Upper lobe of right lung (tissue), 1 donor: ENCODE measurements at places on chromosomes 6 and 20. TPM values are rescaled to one million over a fixed set of nuclear protein-coding genes. Genes with fewer than 3 reads are reported as not detected.

GRCh38 chr6:148981515-148981914 is 234.7 kb downstream of the UST start:
- no peak overlapping the region for H3K4me3 ChIP-seq
- DNase-seq, result no peak
- H3K27me3 ChIP-seq, result no peaks in the 10 kb centered on the region
- no peaks in the 10 kb centered on the region for H3K4me1 ChIP-seq
- H3K36me3 ChIP-seq, result no peaks in the 10 kb centered on the region
- H3K27ac ChIP-seq, result no peak overlapping the region

The CDK19 gene
- total RNA-seq, result 26.6 TPM

DNA sequence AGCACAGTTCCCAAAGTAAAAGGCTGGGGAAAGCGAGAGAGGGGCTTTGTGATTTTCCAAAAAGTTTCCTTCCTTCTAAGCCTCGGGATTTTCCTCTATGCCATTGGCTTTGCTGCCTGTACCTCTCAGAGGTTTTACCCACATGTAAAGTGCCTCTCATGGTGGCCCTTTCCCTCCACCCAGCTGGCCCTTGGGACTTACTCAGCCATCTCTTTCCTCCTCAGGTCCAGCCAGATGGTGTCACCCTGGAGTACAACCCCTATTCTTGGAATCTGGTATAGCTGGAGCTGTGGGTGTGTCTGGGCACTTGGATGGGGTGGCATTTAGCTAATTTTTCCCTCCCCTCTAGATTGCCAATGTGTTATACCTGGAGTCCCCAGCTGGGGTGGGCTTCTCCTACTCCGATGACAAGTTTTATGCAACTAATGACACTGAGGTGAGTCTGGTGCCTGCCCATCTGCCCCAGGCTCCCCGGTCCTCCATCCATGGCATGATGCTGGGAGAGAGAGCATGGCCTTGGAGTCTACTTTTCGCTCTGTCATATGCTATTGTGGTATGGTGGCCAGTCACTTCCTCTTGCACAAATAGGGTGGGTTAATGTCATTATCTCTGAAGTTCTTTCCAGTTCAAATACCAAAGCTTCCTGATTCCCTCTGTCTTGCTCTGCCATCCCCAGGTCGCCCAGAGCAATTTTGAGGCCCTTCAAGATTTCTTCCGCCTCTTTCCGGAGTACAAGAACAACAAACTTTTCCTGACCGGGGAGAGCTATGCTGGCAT is 1.1 kb downstream of the CTSA start:
- H3K4me1 ChIP-seq, result peaks cover 8% of the 10 kb centered on the region
- H3K36me3 ChIP-seq, result peaks cover 35% of the 10 kb centered on the region
- H3K27ac ChIP-seq, result no peak overlapping the region
- no peak for DNase-seq
- no peaks in the 10 kb centered on the region for H3K27me3 ChIP-seq

The NT5E gene
- 15.3 TPM for total RNA-seq

DNA sequence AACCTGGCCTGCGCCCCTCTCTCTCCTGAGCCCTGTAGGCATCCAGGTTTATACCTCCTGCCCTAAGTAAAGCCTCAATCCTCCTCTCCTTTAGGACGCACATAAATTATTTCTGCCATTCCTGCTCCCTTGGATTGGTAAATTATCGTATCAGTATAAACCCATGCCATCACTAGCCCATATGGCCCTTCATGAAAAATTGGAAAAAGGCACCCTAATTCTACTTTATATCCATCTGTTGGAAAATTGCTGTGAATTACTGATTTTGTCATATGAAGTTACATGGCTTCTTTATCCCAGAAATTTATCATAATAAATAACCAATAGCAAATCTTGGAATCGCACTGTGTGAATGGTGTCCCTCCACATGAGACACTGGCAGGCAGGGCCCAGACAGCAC is 395.2 kb downstream of the PRKN start:
- no peaks in the 10 kb centered on the region for H3K36me3 ChIP-seq
- H3K4me1 ChIP-seq, result no peaks in the 10 kb centered on the region
- no peak for DNase-seq
- no peak overlapping the region for H3K4me3 ChIP-seq

DNA sequence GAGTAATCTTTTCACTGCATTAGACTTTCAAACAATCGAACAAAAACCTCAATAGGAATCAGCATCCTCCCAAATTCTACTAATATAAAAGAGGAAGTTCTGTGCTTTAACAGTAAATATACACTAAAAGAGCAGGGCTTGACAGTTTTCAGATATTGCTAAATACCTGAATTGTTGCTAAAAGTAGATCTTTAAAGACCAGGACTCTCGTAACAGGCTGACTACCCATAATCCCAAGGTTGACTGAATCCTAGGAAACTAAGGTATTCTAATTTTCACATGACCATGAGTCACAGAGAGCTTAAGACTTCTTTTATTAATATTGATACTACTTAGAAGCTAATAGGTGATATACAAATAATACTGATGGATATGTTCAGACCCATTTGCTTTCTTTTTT is 10.1 kb downstream of the CD164 start:
- peaks cover 25% of the 10 kb centered on the region for H3K4me1 ChIP-seq
- peaks cover 95% of the 10 kb centered on the region for H3K36me3 ChIP-seq
- H3K27ac ChIP-seq, result no peak overlapping the region
- no peak for DNase-seq
- no peak overlapping the region for H3K4me3 ChIP-seq
